Motor neuron (in vitro differentiated cells): ENCODE measurements at places on chromosomes 7 and 10.
A peak's percentile ranks its signal among the peaks of the same experiment; 100 is the strongest.

- no peak for ATAC-seq
Measured at GRCh38 chr10:126732868-126733267, 62.4 kb upstream of the C10orf90 start.

GRCh38 chr7:111026806-111027205 lies 64.1 kb upstream of the LRRN3 start:
- no peak for ATAC-seq

DNA sequence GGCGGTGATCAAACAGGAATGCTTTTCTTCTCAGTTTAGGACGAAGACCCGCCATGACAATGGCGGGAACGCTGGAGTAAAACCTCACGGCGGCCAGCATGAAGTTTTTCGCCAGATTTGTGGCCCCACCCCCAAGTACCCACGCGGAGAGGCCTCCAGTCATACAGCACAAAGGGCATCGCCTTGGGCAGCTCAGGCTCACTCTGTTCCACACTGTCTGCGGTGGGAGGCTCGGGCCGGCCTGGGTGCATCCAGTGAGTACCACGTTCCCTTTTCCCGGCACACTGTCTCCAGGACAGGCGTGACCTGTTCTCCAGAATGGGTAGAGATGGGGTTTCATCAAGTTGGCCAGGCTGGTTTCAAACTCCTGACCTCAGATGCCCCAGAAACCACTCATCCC lies 27.3 kb downstream of the ASB13 start:
- ATAC-seq: no peak

GRCh38 chr10:62456611-62457101 lies 82.5 kb downstream of the ZNF365 start:
- no peak for ATAC-seq

DNA sequence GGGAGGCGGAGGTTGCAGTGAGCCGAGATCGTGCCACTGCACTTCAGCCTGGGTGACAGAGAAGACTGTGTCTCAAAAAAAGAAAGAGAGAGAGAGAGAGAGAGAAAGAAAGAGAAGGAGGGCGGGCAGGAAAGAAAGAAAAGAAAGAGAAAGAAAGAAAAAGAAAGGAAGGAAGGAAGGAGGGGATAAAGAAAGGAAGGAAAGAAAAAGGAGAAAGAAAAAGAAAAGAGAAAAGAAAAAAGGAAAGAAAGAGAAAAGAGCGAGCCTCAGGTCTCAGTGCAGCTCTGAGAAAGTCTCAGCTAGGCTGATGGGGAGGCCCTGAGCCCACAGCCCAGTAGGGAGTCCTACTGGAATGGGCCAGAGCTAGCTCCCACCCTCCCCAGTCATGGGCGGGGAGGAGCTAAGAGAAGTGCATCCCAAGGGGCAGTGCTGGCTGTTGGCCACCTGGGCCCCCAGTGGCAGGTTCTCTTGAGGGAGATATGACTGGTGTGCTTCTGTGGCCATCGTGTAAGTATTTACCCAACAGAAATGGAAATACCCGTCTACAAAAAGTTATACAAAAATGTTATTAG lies 69.3 kb downstream of the ABRAXAS2 start:
- ATAC-seq: no peak

- no peak for ATAC-seq
Measured at GRCh38 chr7:127409629-127410028, 17.1 kb upstream of the ZNF800 start.

- ATAC-seq: no peak
Measured at GRCh38 chr10:22058201-22058600, 54.7 kb upstream of the DNAJC1 start.

DNA sequence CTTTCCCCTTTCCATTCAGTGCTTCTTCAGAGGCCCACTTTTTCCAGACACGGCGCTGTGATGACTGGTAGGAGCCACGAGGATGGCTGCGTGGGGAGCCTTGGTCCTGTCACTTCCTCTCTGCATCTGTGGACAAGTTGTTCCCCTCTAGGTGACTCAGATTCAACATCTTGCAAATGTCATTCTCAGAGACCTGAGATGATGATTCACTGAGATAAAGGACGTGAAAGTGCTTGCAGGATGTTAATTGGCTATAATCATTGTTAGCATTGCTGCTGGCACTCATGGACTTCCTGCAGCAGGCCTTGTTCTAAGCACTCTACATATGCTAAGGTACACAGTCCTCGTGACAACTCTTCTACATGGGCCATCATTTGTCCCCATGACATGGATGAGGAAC lies 489.8 kb upstream of the ZMIZ1 start:
- no peak for ATAC-seq

DNA sequence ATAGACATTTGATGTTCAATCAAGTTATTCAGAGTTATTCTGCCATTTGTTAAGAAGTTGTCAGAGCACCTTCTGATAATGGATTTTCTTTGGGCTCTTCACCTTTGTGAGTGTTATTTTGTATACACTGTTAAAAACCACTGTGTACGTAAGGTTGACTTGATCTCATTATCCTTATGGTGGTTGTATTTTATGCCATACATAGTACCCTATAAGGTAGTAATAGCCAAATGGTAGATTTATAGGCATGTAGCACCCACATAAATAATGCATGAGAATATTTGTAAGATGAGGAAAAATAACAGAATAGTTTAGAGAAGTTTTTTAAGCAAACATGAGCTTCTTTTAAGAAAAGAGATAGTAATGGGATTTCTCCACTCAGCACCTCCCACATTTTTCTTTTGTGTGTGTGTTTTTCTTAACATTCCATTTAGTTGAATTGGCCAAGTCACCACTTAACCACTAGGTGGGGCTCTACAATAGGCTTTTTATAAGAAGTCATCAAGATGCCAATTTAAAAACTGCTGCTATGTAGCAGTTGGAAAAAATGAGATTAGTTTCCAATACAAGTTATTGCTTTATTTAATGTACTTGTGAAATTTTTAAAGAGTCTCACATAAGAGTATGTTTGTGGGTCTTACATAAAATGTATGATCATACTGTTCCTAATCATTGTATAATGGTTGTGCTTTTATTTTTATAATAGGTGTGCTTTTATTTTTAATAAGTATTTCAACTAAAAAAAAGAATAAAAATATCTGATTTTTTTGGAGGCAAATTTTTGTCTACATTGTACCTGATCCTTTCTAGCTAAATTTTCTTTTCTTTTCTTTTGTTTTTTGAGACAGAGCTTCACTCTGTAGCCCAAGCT lies 41.1 kb upstream of the STMP1 start:
- ATAC-seq: peak; percentile 62

GRCh38 chr10:103535595-103535994 lies 42.1 kb downstream of the NEURL1 start:
- no peak for ATAC-seq

- no peak for ATAC-seq
Measured at GRCh38 chr10:72885953-72886352, 7.6 kb upstream of the OIT3 start.

DNA sequence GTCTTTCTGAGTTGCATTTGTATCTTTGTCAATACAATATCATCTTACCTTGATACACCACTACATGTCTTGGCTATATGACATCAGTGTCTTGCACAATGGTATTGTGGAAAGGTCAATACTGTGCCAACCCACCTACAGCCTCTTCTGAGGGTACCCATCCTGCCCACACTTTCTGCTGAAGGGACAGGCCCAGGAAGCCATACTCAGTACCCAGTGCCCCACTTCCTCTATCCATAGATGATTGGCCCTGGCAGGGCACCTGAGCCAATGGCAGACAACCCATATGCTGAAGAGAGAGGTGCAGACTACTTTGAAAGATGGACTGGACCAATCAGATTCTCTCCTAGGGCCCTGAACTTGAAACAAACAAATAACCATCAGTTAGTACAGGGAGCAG lies 152.0 kb upstream of the ADO start:
- no peak for ATAC-seq

GRCh38 chr10:118781541-118781940 lies 26.8 kb upstream of the CACUL1 start:
- ATAC-seq: no peak

- no peak for ATAC-seq
Measured at GRCh38 chr7:33671531-33672262, 233.6 kb upstream of the BMPER start.

- no peak for ATAC-seq
Measured at GRCh38 chr7:104976966-104977636, 36.9 kb upstream of the KMT2E start.

GRCh38 chr7:52811537-52811936 lies 223.9 kb upstream of the POM121L12 start:
- no peak for ATAC-seq

- ATAC-seq: peak; percentile 47
Measured at GRCh38 chr10:24716295-24716694, 7.4 kb downstream of the ARHGAP21 start.

DNA sequence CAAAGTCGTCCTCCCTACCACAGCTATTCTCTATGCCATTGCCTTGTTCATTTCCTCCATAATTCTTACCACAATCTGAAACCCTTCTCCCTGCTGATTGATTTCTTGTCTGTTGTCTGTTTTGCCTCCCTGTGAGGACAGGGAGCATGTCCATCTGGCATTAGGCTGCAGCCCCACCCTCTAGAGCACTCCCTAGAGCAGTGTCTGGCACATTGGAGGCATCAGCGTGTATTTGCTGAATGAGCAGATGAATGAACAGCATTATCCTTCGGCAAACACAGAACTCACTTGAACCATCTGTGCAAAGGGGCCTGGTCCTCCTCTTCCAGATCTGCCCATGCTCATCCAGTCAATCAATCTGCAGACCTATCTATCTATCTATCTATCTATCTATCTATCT lies 5.1 kb upstream of the DMBT1 start:
- ATAC-seq: no peak

DNA sequence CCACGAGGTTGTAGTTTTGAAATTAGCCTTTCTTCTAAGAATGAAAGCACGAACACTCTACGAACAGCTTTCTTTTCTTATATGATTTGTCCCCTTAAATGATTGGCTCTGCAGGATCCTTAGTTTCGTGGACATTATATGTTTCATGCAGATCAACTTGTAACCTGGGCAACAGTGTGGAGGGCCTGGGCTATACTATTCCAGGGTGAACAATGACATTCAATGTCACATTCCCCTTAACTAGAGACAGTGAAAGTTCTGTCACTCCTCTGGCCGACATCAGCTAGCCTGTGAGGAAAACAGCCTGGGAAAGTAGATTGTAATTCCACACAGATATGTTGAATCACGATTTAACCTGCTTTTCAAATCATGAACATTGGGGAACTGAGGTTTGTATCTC lies 23.4 kb downstream of the TAS2R16 start:
- ATAC-seq: peak; percentile 92
